ENCODE measurements at places on chromosomes 6 and 20. TPM values are rescaled to one million over a fixed set of nuclear protein-coding genes. Genes with fewer than 3 reads are reported as not detected.

The CDC25B gene
- 32.2 TPM for total RNA-seq

The TEAD3 gene
- 16.2 TPM for total RNA-seq

The TCF15 gene
- not detected for total RNA-seq

The BHLHE23 gene
- not detected for total RNA-seq

The FOXC1 gene
- total RNA-seq, result 8.2 TPM

The ADA gene
- 12.0 TPM for total RNA-seq

The C20orf204 gene
- 0.76 TPM for total RNA-seq

The MPIG6B gene
- total RNA-seq, result not detected

The PLCB1 gene
- total RNA-seq, result 17.7 TPM

The KCTD20 gene
- total RNA-seq, result 51.3 TPM

The ADGRF4 gene
- 0.10 TPM for total RNA-seq

The ULBP1 gene
- total RNA-seq, result 0.17 TPM

The CST2 gene
- total RNA-seq, result 17.5 TPM

The STX11 gene
- 0.85 TPM for total RNA-seq

The CLVS2 gene
- not detected for total RNA-seq

The STMN3 gene
- 20.7 TPM for total RNA-seq

The RNGTT gene
- 16.4 TPM for total RNA-seq

The IMPG1 gene
- total RNA-seq, result not detected

The SYTL3 gene
- 2.0 TPM for total RNA-seq

The CGA gene
- total RNA-seq, result not detected

The IL20RA gene
- 0.20 TPM for total RNA-seq

The SMOC2 gene
- total RNA-seq, result 0.13 TPM

The CAP2 gene
- total RNA-seq, result 17.9 TPM

The MCCD1 gene
- total RNA-seq, result not detected

The WFDC5 gene
- not detected for total RNA-seq

The RPL10A gene
- 1,066 TPM for total RNA-seq

The DTD1 gene
- total RNA-seq, result 40.1 TPM

The RBPJL gene
- not detected for total RNA-seq

The STMND1 gene
- total RNA-seq, result not detected

The C6orf15 gene
- total RNA-seq, result not detected

The MEP1A gene
- not detected for total RNA-seq

The MAPK13 gene
- 16.7 TPM for total RNA-seq

The ANKRD66 gene
- not detected for total RNA-seq

The VSTM2L gene
- 2.1 TPM for total RNA-seq

The PIM1 gene
- total RNA-seq, result 19.3 TPM

The GNAS-AS1 gene
- 0.72 TPM for total RNA-seq

The TOX2 gene
- total RNA-seq, result 2.2 TPM

The TAGAP gene
- total RNA-seq, result not detected

The MDFI gene
- total RNA-seq, result 0.33 TPM

The SLA2 gene
- total RNA-seq, result 0.03 TPM
